CD14-positive monocyte (primary cell): ENCODE measurements at places on chromosomes 2 and 18. TPM values are rescaled to one million over a fixed set of nuclear protein-coding genes. Genes with fewer than 3 reads are reported as not detected.

ANO7 gene
- polyA plus RNA-seq: not detected

DNA sequence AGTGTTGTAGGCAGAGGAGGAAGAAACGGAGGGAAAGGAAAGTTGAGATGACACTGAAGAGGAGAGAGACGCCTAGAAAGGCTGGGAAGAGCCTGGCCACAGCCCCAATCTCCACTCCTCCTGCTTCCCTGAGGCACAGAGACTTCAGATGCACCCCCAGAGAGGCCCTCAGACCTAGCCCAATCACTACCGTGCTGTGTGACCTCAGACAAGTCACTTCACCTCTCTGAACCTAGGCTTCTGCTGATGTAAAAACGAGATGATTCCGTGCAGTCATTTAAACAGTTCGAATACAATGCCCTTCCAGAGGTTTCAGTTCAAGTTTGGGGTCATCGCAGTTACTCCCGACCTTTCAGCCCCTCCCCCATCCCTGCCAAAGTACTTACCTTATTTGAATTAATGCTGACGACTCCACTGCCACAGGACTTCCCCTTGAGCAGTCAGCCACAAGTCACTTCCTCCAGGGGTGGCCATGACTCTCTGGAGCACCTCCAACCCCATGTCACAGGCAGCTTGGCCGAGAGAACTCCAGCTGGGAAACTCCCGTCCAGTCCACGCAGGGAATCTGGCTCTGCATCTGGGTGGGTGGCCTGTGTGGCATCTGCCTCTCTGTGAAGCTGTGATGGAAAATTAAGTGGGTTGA, 105.2 kb upstream of the ID2 start:
- H3K36me3 ChIP-seq: no peaks in the 10 kb centered on the region
- no peak overlapping the region for H3K4me3 ChIP-seq
- peaks cover 46% of the 10 kb centered on the region for H3K4me1 ChIP-seq
- H3K27ac ChIP-seq: no peak overlapping the region
- no peaks in the 10 kb centered on the region for H3K27me3 ChIP-seq
- DNase-seq: peak; percentile 97

- no peak overlapping the region for H3K27ac ChIP-seq
- no peak overlapping the region for H3K4me3 ChIP-seq
- H3K36me3 ChIP-seq: no peaks in the 10 kb centered on the region
- H3K27me3 ChIP-seq: no peaks in the 10 kb centered on the region
These were observed 68.4 kb downstream of the LIPG start for GRCh38 chr18:49630246-49630699.

DNA sequence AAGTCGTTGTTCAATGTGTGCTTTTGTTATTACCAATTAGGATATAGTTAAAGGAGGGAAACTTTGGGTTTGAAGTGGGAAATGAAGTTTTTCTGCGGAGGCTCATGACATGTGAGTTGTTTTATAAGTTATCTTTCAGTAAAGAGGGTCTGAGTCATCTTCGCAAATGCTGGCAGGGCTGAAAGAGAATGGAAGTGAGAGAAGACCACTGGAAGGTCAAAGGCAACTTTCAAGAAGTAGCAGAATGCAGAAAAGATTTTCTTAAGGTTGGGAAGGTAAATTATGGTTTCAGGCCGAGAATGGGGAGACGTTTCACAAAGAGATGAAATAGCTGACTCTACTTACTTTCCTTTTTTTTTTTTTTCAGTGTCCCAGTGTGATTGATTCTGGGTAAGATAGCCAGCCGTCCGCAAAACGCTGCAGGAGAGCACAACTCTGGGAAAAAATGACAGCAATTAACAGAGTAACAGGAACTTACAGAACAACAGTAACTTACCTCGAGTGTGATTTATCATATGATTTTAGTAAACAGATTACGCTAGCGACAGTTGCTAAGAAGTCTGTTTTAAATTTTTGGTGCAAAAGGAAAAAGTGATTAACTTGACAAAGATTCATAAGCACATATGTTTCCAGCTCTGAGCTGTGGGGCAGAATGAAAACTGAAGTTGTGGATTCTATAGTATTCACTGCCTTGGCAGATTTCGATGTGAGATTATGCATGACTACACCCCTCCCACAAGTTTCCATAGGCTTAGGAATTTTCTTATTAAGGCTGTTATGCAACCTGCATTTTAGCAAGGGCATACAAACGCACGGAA, 46.8 kb upstream of the ACTR3 start:
- H3K27ac ChIP-seq: no peak overlapping the region
- no peak overlapping the region for H3K4me3 ChIP-seq
- H3K4me1 ChIP-seq: no peaks in the 10 kb centered on the region
- H3K36me3 ChIP-seq: no peaks in the 10 kb centered on the region

GRCh38 chr18:58831606-58832005, 33.1 kb upstream of the ZNF532 start:
- no peak overlapping the region for H3K4me3 ChIP-seq
- no peaks in the 10 kb centered on the region for H3K4me1 ChIP-seq
- H3K27ac ChIP-seq: no peak overlapping the region
- DNase-seq: no peak

STARD6 gene
- not detected in 2 replicates for polyA plus RNA-seq

NEB gene
- 0.75 and 2.7 TPM in 2 replicates for polyA plus RNA-seq

DNA sequence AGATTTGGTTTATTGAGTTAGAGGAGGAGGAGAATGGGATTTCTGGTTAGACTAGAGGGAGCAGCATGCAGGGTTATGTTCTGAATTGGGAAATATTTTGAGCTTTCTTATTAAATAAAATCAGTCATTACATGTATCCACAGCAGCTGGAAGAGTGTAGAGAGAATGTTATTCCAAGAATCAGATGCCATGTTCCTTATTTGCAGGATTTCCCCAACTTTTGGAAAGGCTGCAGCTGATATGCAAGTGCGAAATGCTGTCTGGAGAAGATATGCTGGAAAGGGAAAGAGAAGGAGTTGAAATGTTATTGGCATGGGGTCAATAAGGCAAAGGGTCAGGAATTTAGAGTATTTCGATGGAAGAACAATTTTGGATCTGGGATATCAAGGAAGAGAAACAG, 255.8 kb downstream of the MTX2 start:
- no peak overlapping the region for H3K4me3 ChIP-seq
- H3K27ac ChIP-seq: no peak overlapping the region

POLR1B gene
- 3.7 and 5.3 TPM in 2 replicates for polyA plus RNA-seq

EVA1A gene
- not detected for polyA plus RNA-seq

- no peak overlapping the region for H3K4me3 ChIP-seq
- peak; percentile 86 for DNase-seq
- no peaks in the 10 kb centered on the region for H3K36me3 ChIP-seq
- H3K27ac ChIP-seq: peak overlapping the region; percentile 39
- no peaks in the 10 kb centered on the region for H3K27me3 ChIP-seq
These were observed 55.4 kb upstream of the THOC1 start for GRCh38 chr18:323253-323622.

- no peak overlapping the region for H3K27ac ChIP-seq
- H3K36me3 ChIP-seq: no peaks in the 10 kb centered on the region
- no peak overlapping the region for H3K4me3 ChIP-seq
- H3K4me1 ChIP-seq: no peaks in the 10 kb centered on the region
These were observed 826.6 kb upstream of the POU3F3 start for GRCh38 chr2:104027321-104027720.

- no peak overlapping the region for H3K27ac ChIP-seq
- DNase-seq: no peak
- H3K27me3 ChIP-seq: no peaks in the 10 kb centered on the region
- H3K36me3 ChIP-seq: no peaks in the 10 kb centered on the region
- H3K4me3 ChIP-seq: no peak overlapping the region
- H3K4me1 ChIP-seq: peaks cover 14% of the 10 kb centered on the region
These were observed 385.3 kb downstream of the IRS1 start for GRCh38 chr2:226414335-226414734.

GRCh38 chr2:98911376-98912154, 24.5 kb downstream of the CRACDL start:
- peaks cover 20% of the 10 kb centered on the region for H3K4me1 ChIP-seq
- no peak overlapping the region for H3K27ac ChIP-seq
- no peaks in the 10 kb centered on the region for H3K27me3 ChIP-seq
- no peak for DNase-seq
- no peak overlapping the region for H3K4me3 ChIP-seq

DNA sequence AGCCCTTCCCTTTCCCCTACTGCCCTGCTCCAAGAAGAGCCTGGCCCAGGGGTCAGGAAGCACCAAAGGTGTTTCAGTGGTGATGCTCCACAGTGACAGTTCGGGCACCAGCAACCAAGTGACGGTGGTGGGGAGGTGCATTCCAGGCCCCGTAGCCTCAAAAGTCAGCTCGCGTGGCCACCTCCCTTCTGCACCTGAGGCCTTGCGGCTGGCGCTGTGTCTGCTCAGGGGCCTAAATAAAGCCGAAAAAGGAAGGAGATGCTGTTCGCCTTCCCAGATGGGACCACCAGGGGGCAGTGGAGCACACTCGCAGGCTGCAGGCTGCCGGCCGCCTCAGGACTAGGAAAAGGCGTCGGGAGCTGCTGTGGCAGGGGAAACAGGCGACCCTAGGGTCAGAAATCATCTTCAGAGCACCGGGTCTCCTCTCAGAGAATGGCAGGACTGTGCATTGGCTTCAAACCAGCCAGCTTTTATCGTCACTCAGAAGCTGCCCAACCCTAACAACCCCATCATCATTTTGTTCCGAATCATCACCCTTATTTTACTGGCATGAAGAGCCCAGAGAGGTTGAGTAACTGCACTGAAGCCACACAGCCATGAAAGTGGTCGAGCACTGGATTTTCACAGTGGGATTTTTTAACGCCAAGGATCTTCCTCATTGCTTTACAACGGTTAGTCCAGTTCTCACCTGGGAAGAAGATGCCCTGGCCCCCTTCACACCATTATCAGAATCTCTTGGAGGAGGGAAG, 213.0 kb upstream of the CELF4 start:
- H3K4me1 ChIP-seq: no peaks in the 10 kb centered on the region
- DNase-seq: peak; percentile 7
- H3K4me3 ChIP-seq: no peak overlapping the region
- no peaks in the 10 kb centered on the region for H3K27me3 ChIP-seq
- no peaks in the 10 kb centered on the region for H3K36me3 ChIP-seq

DNA sequence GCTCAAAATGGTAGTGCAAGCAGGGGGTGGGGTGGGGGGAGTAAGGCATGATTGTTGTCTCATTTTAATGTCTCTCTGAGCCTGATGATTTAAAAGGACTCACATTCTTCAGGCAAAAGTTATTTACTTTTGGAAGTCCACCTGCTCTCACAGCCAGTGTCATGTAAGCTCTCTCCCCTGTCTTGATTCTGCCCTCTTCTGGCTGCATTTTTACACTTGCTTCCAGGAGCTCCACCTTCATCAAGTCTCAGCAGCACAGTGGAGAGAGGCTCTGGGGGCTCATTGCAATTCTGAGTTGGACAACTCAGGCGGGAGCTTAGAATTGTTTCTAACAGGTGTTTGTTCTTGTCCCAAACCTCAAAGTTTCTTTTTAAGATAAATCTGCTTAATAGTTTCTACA, 39.2 kb downstream of the GNAL start:
- no peak for DNase-seq
- peaks cover 4% of the 10 kb centered on the region for H3K27me3 ChIP-seq
- H3K4me1 ChIP-seq: peaks cover 3% of the 10 kb centered on the region
- no peaks in the 10 kb centered on the region for H3K36me3 ChIP-seq
- no peak overlapping the region for H3K27ac ChIP-seq
- no peak overlapping the region for H3K4me3 ChIP-seq

GRCh38 chr2:11022591-11023273, 111.0 kb downstream of the KCNF1 start:
- H3K4me1 ChIP-seq: no peaks in the 10 kb centered on the region
- H3K27ac ChIP-seq: no peak overlapping the region
- no peaks in the 10 kb centered on the region for H3K27me3 ChIP-seq
- no peak for DNase-seq
- no peaks in the 10 kb centered on the region for H3K36me3 ChIP-seq
- H3K4me3 ChIP-seq: no peak overlapping the region

DNA sequence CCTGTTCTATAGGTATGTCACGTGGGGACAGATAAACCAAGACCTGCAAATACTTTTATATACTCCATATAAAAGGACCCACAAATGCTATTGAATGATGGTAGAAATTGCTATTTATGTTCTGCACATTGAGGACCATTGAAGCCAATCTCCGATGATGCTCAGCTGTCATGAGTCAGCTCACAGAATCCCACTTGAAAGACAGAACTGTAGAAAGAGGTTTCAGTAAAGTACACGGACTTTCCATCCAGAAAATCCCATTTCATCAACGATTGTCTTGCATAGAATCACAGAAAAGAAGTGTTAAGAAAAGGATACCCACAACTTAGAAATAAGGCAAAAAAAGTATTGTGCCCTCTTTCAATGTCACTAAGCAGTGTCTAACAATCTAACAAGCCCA, 169.0 kb upstream of the COPS8 start:
- H3K27me3 ChIP-seq: peaks cover 3% of the 10 kb centered on the region
- H3K4me3 ChIP-seq: no peak overlapping the region
- H3K4me1 ChIP-seq: peaks cover 11% of the 10 kb centered on the region

- no peaks in the 10 kb centered on the region for H3K4me1 ChIP-seq
- DNase-seq: no peak
- no peak overlapping the region for H3K27ac ChIP-seq
- H3K27me3 ChIP-seq: no peaks in the 10 kb centered on the region
- H3K4me3 ChIP-seq: no peak overlapping the region
- H3K36me3 ChIP-seq: no peaks in the 10 kb centered on the region
These were observed 24.2 kb upstream of the ARL5A start for GRCh38 chr2:151852260-151853069.

DNA sequence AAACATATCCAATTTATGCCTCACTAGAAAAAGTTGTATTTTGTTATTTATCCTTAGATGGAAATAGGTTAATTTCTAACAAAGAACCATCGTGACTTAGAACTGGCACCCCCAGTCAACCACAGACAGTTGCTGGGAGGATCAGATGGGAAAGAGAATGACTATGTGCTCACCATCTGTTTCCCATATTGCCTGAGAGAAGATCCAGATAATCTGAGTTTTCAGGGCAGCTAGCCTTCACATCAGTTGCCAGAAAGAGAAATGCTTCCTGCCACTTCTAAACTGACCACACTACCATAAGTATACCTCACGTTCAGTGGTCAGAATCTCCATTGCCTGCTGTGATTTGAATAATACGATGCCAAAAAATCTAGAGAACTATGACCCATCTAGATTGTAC, 28.4 kb upstream of the NEB start:
- H3K4me3 ChIP-seq: no peak overlapping the region
- DNase-seq: no peak
- H3K27ac ChIP-seq: no peak overlapping the region
- H3K27me3 ChIP-seq: no peaks in the 10 kb centered on the region
- peaks cover 6% of the 10 kb centered on the region for H3K36me3 ChIP-seq

CTAGE1 gene
- not detected for polyA plus RNA-seq

DNA sequence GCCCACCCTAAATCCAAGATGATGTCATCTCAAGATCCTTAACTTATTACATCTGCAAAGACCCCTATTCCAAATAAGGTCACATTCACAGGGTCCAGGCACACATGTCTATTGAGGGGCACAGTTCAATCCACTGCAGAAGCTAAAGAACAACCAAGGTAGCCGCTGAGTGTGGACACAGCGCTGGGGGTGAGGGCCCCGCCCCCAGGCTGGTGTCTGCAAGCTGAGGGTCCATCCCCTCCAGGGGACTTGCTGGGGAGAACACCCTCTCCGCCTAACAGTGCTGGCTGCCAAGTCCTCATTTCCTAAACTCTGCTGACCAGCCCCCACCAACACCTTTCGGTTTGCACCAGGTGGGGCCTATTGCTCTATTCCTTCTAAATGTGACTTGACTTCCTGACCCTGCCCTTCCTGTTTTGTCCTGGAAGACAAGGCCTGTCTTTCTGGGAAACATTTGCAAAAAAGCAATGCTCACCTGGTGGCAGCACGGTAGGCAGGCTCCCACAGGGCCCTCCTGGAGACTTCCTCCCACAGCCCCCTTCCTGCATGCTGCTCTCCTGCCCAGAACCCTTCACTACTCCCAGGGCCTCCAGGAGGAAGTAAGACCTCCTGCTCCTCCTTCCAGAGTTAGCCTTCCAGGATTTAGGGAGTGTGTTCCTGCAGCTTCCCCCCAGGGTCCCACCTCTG, 24.4 kb upstream of the TEX44 start:
- H3K36me3 ChIP-seq: no peaks in the 10 kb centered on the region
- H3K4me1 ChIP-seq: no peaks in the 10 kb centered on the region
- DNase-seq: no peak
- no peak overlapping the region for H3K4me3 ChIP-seq
